Astrocyte (in vitro differentiated cells and primary cell): ENCODE measurements at places on chromosomes 16 and 17. TPM values are rescaled to one million over a fixed set of nuclear protein-coding genes. Genes with fewer than 3 reads are reported as not detected.
A peak's percentile ranks its signal among the peaks of the same experiment; 100 is the strongest.

GRCh38 chr17:63406689-63407330, 39.3 kb downstream of the CYB561 start:
- H3K4me3 ChIP-seq = no peak overlapping the region
- peak; percentile 88 for DNase-seq
- H3K36me3 ChIP-seq = peaks cover 27% of the 10 kb centered on the region
- peak overlapping the region; percentile 79 for H3K27ac ChIP-seq
- H3K27me3 ChIP-seq = no peaks in the 10 kb centered on the region
- peaks cover 13% of the 10 kb centered on the region for H3K4me1 ChIP-seq

GRCh38 chr17:79188048-79188447, 113.4 kb downstream of the ENGASE start:
- no peaks in the 10 kb centered on the region for H3K4me1 ChIP-seq
- no peak overlapping the region for H3K4me3 ChIP-seq
- H3K36me3 ChIP-seq = no peaks in the 10 kb centered on the region
- peaks cover 24% of the 10 kb centered on the region for H3K27me3 ChIP-seq
- no peak overlapping the region for H3K27ac ChIP-seq

DNA sequence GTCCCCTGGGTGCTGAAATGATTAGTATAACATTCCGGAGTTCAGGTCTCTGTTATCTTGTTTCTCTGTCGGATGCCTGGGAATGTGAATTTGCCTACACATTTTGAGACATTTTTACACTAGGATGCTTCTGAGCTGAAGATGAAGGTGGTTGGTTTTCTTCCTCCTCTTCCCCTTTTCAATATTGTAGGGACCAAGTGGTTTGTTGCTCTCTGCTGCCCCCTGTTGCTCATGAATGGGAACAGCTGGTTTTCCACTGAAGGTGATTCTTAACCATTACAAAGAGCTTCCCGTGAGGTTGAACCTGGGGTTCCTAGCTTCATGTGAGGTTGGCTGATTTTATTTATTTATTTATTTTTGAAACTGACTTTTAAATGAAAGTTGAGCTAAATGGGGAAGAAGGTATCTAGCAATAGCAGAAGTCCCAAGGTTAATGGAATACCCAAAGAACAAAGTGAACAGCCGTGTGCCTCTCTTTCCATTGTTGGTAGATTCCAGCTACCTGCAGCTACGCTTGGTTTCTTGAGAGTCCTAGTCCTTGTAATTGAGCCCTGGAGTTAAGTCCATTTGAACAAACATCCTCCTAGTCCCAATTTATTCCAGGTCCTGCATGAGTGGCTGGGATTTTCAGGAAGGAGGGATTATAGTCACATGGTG, 983.9 kb upstream of the EEF2KMT start:
- H3K27me3 ChIP-seq = no peaks in the 10 kb centered on the region
- no peaks in the 10 kb centered on the region for H3K4me1 ChIP-seq
- DNase-seq = peak; percentile 6
- H3K4me3 ChIP-seq = no peak overlapping the region

DNA sequence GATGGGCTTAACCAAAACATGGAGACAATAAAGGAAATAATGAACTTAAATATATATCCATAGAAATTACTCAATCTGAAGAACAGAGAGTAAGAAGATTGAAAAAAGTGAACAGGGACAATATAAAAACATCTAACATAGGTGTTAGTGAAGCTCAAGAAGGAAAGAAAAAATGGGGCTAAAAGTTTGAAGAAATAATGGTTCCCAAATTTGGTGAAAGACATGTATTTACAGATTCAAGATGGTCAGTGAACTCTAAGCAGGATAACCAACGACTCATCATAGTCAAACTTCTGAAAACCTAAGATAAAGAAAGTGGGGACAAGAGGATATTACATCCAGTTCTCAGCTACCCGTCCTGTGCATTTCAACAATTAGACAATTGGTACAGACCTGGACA, 22.6 kb downstream of the SDK2 start:
- no peaks in the 10 kb centered on the region for H3K4me1 ChIP-seq
- DNase-seq = no peak
- no peaks in the 10 kb centered on the region for H3K36me3 ChIP-seq
- no peaks in the 10 kb centered on the region for H3K27me3 ChIP-seq
- no peak overlapping the region for H3K4me3 ChIP-seq

DNA sequence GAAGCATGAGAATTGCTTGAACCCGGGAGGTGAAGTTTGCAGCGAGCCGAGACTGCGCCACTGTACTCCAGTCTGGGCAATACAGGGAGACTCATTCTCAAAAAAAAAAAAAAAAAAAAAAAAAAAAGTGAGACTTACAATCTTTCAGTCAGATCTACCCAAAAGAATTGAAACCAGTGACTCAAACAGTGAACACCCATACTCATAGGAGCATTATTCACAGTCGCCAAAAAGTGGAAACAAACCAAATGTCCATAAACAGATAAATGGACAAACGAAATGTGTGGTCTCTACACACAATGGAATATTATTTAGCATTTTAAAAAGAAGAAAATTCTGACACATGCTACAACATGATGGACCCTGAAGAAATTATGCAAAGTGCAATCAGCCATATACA, 9.1 kb upstream of the SCNN1B start:
- no peaks in the 10 kb centered on the region for H3K4me1 ChIP-seq
- no peaks in the 10 kb centered on the region for H3K36me3 ChIP-seq
- H3K27ac ChIP-seq = no peak overlapping the region
- no peak overlapping the region for H3K4me3 ChIP-seq

DNA sequence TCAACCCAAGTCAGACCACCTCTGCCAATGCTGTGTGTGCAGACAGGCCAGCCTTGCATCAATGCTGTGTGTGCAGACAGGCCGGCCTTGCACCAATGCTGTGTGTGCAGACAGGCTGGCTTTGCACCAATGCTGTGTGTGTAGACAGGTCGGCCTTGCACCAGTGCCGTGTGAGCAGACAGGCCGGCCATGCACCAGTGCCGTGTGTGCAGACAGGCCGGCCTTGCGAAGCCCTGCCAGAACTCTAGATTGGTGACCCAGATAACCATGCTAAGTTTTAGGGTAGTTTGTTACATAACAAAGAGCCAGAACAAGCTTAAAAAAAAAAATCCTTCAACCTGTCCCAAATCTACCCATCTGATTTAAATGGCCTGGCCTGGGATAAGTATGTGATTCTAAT, 54.3 kb downstream of the ELAC2 start:
- no peaks in the 10 kb centered on the region for H3K4me1 ChIP-seq
- no peaks in the 10 kb centered on the region for H3K36me3 ChIP-seq
- no peak overlapping the region for H3K27ac ChIP-seq

DNA sequence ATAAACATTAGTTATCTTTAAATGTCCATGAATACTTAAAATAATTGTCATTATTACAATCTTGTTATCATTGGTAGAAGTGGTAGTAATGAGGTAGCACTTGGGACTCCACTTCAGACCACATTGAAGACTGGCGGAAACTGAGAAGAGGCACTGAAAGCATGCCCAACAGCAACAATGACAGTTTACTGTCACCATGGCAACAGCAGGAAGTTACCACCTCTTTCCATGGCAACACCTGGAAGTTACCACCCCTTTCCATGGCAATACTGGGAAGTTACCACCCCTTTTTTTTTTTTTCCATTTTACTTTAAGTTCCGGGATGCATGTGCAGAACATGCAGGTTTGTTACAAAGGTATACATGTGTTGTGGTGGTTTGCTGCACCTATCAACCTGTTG, 494.9 kb upstream of the RBFOX1 start:
- no peaks in the 10 kb centered on the region for H3K4me1 ChIP-seq
- no peak overlapping the region for H3K27ac ChIP-seq
- no peaks in the 10 kb centered on the region for H3K36me3 ChIP-seq

- H3K27ac ChIP-seq = peak overlapping the region; percentile 77
- DNase-seq = peak; percentile 27
- no peaks in the 10 kb centered on the region for H3K27me3 ChIP-seq
- H3K36me3 ChIP-seq = peaks cover 7% of the 10 kb centered on the region
- peaks cover 31% of the 10 kb centered on the region for H3K4me1 ChIP-seq
- H3K4me3 ChIP-seq = peak overlapping the region; percentile 85
Measured at GRCh38 chr17:28744972-28745785, 1.4 kb downstream of the TRAF4 start.

GRCh38 chr17:7383742-7384488, 3.0 kb downstream of the TNK1 start:
- H3K27ac ChIP-seq = no peak overlapping the region
- H3K4me3 ChIP-seq = peak overlapping the region; percentile 57
- H3K27me3 ChIP-seq = peaks cover 40% of the 10 kb centered on the region
- DNase-seq = peak; percentile 18
- peaks cover 19% of the 10 kb centered on the region for H3K4me1 ChIP-seq

GRCh38 chr17:11589716-11590115, 8.6 kb upstream of the DNAH9 start:
- H3K4me3 ChIP-seq = no peak overlapping the region
- H3K4me1 ChIP-seq = no peaks in the 10 kb centered on the region
- no peaks in the 10 kb centered on the region for H3K36me3 ChIP-seq
- H3K27me3 ChIP-seq = no peaks in the 10 kb centered on the region
- no peak for DNase-seq

AOC2 gene
- total RNA-seq = 4.1 and 5.0 TPM in 2 replicates

ARHGAP44 gene
- 1.4 and 3.0 TPM in 2 replicates for total RNA-seq

GGNBP2 gene
- total RNA-seq = 80.0 and 80.8 TPM in 2 replicates

BRD7 gene
- 54.8 and 58.5 TPM in 2 replicates for total RNA-seq

TEKT1 gene
- total RNA-seq = not detected in 2 replicates
